ENCODE measurements at places on chromosomes 16 and 17.
A peak's percentile ranks its signal among the peaks of the same experiment; 100 is the strongest.

GRCh38 chr16:85209526-85210121 is 97.4 kb upstream of the CIBAR2 start:
- no peak for DNase-seq

- DNase-seq, result no peak
These were observed 12.1 kb downstream of the CA5A start for GRCh38 chr16:87924041-87924810.

GRCh38 chr16:78838276-78838675 is 738.8 kb downstream of the WWOX start:
- no peak for DNase-seq

DNA sequence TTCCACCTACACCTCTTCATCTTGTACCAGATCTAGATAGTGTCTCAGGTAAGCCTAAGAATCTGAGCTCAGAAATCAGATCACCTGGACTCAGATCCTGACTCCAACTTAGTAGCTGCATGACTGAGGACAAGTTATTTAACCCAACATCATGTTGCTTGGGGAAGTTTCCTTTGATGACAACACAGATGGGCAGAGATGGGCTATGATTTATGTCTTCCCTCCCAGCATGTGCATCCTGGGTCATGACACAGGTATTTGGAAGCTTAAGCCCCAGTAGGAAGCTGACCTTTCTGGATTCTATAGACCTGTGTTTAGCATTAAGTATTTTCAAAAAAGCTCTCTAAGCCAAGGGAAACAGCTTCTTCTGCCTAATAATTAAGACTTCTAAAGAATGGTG is 12.4 kb upstream of the HEATR6 start:
- no peak for DNase-seq

- peak; percentile 79 for DNase-seq
These were observed 670.0 kb downstream of the TOX3 start for GRCh38 chr16:51876934-51877333.

- peak; percentile 92 for DNase-seq
These were observed at the start of the genes IQCK and KNOP1 for GRCh38 chr16:19717741-19718623. IQCK (plus strand) TSS chr16:19718271; CDS start chr16:19718307, 36 bp downstream. KNOP1 (minus strand) TSS chr16:19718227; CDS start chr16:19715035, 3,192 bp downstream.

All from fibroblast of villous mesenchyme (primary cell).